Stimulated activated CD8-positive, alpha-beta memory T cell treated with anti-CD3 and anti-CD28 coated beads, Interleukin-15, amount 100 ng/mL, for 24 hours (primary cell): ENCODE measurements at places on chromosomes 6 and 20.

GRCh38 chr6:52649536-52650160 is 21.3 kb upstream of the TMEM14A start:
- DNase-seq: no peak

DNA sequence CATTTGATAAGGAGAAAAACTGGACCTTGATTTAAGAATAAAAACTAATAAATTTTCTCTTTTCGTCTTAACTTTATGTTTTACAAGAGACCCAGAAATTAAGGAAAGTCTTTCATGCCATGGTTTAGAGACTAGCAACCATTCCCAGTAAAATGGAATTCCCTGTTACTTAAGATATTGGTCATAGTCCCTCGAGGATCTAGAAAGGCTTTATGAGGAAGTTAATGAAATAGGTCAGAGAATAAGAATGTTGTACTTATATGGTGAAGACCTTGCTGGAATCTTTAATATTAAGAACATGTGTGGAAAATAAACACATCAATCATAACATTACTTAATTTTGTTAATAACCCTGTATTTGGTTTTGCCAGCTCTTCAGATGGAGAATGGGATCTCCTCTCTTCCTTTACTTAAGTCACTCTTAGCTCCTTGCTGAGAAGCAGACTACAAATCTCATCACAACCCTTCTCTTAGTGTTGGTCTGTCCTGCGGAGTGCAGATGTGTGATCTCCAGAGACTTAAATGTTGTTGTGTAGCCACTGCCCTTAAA is 382.9 kb downstream of the QKI start:
- DNase-seq: no peak

GRCh38 chr20:46999801-47000465 is 105.3 kb downstream of the EYA2 start:
- DNase-seq: no peak

GRCh38 chr6:44335631-44336030 is 6.8 kb upstream of the SPATS1 start:
- no peak for DNase-seq

GRCh38 chr6:24910961-24911725 is 24.6 kb downstream of the RIPOR2 start:
- DNase-seq: no peak

- DNase-seq: no peak
Measured at GRCh38 chr6:36852481-36853147, 13.4 kb upstream of the CPNE5 start.

- no peak for DNase-seq
Measured at GRCh38 chr6:77773157-77773822, 120.5 kb downstream of the MEI4 start.

- no peak for DNase-seq
Measured at GRCh38 chr20:35637276-35637675, 21.6 kb downstream of the SPAG4 start.

DNA sequence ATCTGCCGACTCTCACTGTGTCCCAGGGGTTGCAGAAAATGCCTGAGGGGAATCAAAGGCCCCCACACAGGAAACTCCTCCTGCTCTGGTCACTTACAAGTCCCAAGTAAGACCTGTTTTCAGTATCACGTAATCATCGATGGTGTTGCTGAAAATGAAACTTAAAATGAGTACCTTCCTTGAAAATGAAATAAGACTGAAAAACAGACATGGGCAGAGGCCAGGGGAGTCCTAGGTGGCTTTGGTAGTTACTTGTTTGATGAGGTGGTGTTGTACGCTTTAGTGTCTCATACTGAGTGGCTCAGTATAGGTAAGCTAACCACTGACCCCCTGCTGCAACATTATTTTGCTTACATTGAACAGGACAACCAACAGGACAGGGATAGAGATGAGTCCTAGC is 43.0 kb upstream of the SYNCRIP start:
- DNase-seq: no peak

GRCh38 chr6:71902261-71902660 is 15.9 kb downstream of the RIMS1 start:
- DNase-seq: no peak

DNA sequence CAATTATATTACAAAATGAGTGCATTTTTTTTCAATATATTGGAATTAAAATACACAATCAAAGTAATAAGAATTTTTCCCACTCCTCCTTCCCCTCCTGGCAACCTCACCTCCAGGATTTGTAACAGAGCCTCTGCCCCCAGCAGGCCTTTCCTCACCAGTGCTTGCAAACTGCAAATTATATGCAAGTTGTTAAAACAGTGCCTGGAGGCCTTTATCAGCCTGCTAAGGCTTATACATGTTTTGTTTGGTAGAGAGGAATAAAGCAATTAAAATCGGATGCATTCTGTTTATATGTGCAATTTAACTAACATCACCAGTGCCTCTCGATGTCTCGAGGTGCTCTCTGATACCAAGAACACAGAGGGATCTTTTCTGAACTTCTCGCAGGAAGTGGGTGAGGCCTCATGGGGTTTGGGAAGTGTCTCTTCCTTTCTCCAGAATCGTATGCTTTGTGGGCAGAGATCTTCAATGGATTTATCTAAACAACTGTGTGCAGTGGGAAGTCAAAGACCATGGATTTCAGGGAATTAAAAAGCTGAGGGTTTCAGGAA is 186.8 kb downstream of the CDH26 start:
- DNase-seq: no peak

DNA sequence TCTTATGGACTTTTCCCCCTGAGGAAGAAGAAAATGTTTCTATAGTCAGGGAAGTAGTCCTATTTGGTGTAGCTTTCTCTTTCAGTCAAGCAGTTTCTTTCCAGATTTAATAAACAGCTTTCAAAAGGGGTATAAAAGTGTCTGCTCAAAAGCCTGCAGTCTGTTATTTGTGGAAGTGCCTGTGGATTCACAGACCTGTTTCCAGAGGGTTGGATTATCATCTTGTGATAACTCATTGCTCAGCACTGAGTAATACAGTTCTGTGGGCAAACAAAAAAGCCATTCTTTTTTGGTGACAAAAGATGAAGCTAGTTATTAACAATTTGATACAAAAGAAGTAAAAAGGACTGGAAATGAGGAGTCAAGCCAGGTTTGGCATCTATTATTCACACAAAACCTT is 358.2 kb upstream of the ID4 start:
- DNase-seq: no peak

- DNase-seq: no peak
Measured at GRCh38 chr6:79137671-79138070, 59.6 kb upstream of the PHIP start.

DNA sequence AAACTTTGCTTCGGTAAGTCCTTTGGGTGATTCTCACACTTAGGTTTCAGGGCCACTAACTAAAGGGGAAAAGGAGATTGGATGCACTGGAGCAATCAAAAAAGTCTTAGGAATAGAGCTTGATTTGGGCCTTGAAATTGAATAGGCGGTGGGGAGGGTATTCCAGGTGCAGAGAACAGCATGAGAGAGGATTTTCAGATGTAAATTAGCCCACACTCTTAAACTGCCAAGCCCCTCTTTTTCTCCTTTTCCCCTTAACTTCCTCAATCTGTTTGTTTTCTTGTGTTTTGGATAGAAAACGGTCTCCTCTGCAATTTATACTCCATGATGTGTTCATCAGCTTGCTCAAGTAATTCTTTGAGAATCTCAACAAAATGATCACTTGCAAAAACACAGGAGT is 62.1 kb upstream of the RIPOR2 start:
- DNase-seq: no peak

GRCh38 chr20:5602346-5602745 is 147.9 kb upstream of the SHLD1 start:
- no peak for DNase-seq

- no peak for DNase-seq
Measured at GRCh38 chr6:136784910-136785746, 7.1 kb downstream of the MAP3K5 start.

- DNase-seq: no peak
Measured at GRCh38 chr6:143525356-143525755, 13.8 kb upstream of the FUCA2 start.

- DNase-seq: no peak
Measured at GRCh38 chr20:62314339-62314638, 11.5 kb downstream of the ADRM1 start.
